ENCODE measurements at places on chromosomes 5 and 9.
A peak's percentile ranks its signal among the peaks of the same experiment; 100 is the strongest.

DNA sequence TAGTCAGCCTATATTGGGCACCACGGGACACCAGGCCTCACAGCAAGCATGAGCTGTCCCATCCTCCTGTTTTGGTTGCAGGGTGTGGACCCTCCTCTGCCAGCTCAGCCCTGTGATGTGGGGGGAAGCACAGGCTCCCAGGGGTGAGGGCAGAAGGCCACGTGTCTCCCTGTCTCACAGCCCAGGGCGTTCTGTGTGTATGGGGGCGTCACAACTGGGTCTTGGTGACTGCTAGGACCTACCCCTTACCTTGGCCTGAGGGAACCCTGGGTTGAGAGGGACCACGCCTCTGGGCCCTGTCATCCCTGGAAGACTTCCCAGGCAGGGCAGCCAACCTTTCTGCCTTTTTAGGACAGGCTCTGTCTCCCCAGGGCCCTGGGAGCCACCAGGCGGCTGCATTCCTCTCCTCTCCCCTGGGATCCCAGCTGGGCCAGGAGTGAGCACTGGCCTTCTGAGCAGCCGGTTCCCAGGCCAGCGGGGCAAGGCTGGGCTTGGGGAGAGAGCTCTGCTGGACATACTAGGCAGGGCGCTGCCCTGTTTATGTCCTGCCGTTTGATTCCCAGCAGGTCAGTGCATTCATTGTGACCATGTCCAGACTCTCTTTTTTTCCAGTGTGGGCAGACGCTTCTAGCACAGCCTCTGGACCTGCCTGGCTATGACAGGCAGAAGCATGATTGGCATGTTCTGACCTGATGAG lies 97.4 kb downstream of the DAB2IP start:
- no peak for DNase-seq

GRCh38 chr9:29659736-29660135 lies 2086.5 kb upstream of the C9orf72 start:
- DNase-seq = no peak

- DNase-seq = no peak
These were observed 35.2 kb upstream of the SLC36A2 start for GRCh38 chr5:151382576-151382975.

- no peak for DNase-seq
These were observed 464.7 kb downstream of the DMRT2 start for GRCh38 chr9:1514776-1515363.

GRCh38 chr9:132597073-132597775 lies 14.8 kb downstream of the BARHL1 start:
- no peak for DNase-seq

GRCh38 chr5:77103457-77103856 lies 16.4 kb upstream of the ZBED3 start:
- no peak for DNase-seq

GRCh38 chr5:438481-438981 lies 4.4 kb upstream of the EXOC3 start:
- DNase-seq = no peak

- DNase-seq = no peak
These were observed 630.5 kb downstream of the ACTL7B start for GRCh38 chr9:108225149-108225800.

DNA sequence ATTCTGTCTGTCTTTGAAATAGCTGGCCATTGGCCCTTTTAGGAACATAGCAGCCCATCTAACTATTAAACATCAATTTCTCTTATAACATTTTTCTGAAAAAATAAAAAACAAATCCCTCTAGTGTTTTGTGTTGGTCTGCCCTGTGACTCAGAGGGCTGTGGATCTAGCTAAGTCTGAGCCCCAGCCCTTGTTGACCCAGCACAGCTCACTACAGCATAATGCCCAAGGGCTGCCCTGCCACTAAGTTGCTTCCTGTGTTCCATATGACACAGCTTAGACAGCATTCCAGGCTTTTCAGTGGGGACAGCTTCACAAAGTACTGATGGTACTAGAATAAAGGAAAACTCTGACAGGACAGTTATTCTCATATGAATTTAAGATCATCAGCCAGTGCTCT lies 136.0 kb downstream of the SCAMP1 start:
- no peak for DNase-seq

- DNase-seq = no peak
These were observed 43.0 kb upstream of the HSD17B4 start for GRCh38 chr5:119409235-119409815.

GRCh38 chr9:90132866-90133265 lies 509.8 kb downstream of the DIRAS2 start:
- DNase-seq = no peak

DNA sequence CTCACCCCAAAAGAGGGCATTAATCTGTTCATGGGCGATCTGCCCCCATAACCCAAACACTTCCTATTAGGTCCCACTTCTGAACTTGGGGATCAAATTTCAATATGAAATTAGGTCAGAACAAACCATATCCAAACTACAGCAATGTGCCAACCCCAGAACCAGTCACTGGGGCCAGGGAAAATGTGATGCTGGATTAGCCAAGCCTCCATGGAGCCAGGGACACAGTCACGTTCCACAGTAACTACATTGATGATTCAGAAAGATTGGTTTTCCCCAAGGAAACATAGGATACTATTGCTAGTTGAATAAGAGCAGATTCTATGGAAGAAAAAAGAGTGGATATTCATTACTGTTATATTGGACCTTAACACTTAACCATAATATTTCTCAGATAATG lies 84.2 kb downstream of the GIN1 start:
- DNase-seq = no peak

GRCh38 chr5:80109646-80110478 lies 74.7 kb downstream of the THBS4 start:
- DNase-seq = peak; percentile 87

GRCh38 chr5:137290373-137290772 lies 208.8 kb downstream of the SPOCK1 start:
- no peak for DNase-seq

- DNase-seq = peak; percentile 44
These were observed 316.3 kb downstream of the MCTP1 start for GRCh38 chr5:94968507-94969095.

DNA sequence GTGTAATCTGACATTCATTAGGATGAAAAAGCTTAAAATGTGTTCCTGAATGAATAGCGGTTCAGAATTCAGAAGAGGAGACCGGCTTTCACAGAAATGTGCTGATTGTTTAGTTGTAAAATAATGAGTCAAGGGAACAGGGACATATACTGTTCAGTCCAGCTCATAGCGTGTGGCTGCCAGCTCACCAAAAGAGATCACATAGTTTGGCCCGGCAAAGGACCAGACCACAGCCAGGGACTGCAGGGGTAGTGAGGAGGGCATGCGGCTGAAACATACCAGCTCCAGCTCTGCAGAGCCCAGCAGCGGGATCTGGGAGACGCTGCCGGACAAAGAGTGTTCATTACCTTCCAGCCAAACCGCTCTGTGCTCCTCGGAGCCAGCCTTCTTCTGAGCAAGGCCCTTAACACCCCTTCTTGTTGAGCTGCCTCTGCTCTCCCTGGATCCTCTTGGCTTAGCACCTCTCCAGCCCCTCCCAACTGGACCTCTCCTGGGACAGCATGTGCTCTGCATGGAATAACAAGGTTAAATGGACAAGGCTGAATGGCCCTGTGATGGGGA lies 116.8 kb upstream of the CNTLN start:
- no peak for DNase-seq

GRCh38 chr5:135233477-135233876 lies 165.6 kb downstream of the MACROH2A1 start:
- DNase-seq = no peak

GRCh38 chr9:124206391-124206790 lies 51.4 kb upstream of the NEK6 start:
- DNase-seq = no peak

Measured in NCI-H1092 (cell line).